ENCODE measurements at places on chromosomes 3 and 15.

DNA sequence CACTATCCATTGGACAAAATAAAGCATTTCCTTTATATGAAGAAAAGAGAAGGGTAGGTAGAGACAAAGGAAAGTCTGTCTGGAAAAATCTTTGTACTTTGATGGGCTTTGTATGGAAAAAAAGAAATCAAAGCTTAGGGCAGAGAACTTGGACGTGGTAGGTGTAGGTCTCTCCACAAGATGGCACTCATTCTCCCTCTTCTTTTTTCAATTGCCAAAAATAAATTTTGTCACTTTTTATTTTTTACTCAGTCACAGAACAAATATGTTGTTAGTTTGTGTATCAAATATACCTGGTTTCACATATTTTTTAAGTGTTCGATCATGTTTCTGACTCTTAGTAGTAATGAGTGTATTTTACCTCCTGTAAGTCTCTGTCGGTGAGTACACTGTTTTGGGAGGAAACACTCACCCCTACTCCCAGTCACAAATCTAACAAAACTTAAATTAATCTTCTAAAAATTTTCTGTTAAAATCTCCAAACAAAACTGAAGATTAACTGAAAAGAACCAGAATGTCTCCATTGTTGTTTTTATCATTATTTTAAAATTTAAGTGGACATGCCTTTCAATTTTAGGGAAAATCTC is 415.8 kb upstream of the GOLIM4 start:
- DNase-seq: no peak

GRCh38 chr3:15310491-15311370 is 21.7 kb downstream of the SH3BP5 start:
- DNase-seq: peak; percentile 85

DNA sequence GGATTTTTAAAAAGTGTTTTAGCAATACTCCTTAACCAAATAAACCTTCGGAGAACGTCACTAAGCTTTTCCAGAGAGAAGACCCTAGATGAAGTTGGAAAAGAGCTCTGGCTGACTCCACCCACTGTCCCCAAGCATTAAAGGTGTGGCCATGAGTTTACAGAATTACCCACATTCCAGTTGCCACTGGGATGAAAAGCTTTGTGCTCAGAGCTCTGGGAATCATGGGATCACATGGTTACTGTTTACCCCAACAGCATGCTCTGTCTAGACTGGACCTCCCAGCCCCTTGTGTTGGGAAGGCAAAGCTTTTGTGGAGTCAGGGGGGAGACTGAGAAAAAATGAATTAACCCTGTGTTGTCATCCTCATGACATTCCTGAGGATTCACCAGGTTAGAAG is 55.3 kb downstream of the CCK start:
- no peak for DNase-seq

GRCh38 chr3:186452517-186452916 is 90.5 kb upstream of the DGKG start:
- peak; percentile 87 for DNase-seq

DNA sequence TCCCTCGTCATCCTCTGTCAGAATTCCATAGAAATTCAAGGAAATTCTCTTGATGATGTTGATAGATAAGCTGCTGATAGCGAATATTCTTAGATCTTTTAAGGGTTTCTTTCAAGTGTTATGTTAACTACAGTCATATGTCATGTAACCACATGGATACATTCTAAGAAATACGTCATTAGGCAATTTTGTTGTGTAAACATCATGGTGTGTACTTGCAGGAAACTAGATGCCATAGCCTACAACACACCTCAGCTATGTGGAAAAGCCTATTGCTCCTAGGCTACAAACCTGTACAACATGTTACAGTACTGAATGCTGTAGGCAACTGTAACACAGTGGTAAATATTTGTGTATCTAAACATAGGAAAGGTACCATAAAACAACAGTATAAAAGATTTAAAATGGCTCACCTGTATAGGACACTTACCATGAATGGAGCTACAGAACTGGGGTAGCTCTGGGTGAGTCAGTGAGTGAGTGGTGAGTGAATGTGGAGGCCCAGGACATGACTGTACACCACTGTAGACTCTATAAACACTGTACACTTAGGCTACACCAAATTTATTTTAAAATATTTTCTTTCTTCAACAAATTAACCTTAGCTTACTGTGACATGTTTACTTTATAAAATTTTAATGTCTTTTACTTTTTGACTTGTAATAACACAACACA is 34.6 kb downstream of the GLDN start:
- no peak for DNase-seq

Measured in osteoblast (primary cell).